ENCODE measurements at places on chromosomes 1 and 21.

DNA sequence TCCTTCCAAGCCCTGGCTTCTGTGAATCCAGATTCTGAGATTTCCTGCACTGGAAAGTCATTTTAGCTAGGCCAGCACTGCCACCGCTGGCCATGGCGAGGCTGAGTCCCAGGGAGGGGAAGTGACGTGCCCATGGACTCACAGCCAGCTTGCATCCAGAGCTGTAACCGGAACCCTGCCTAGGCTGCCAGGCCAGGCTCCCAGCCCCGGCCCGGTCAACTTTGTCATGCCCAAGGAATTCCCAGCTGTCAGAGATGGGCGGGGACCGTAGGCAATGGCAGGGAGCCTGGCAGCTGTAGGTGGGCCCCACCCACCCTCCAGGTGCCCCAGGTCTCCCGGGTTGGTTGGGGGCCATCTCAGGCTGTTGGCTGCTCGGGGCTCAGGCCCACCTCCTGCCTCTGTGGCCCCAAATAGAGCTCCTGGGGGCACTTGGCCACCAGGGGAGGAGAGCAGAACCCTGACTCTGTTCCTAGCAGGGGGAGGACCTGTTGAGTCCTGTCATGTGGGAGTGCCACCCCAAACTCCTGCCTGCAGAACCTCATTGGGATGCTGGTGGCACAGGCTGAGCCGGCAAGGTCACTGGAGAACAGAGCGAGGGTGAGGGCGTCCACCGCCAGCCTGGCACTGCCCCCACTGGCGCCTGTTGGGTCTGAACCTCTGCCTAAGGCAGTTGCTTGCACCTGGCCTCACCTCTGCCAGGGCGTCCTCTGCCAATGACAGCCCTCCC, 57.8 kb downstream of the FOXO6 start:
- peak; percentile 90 for DNase-seq

DNA sequence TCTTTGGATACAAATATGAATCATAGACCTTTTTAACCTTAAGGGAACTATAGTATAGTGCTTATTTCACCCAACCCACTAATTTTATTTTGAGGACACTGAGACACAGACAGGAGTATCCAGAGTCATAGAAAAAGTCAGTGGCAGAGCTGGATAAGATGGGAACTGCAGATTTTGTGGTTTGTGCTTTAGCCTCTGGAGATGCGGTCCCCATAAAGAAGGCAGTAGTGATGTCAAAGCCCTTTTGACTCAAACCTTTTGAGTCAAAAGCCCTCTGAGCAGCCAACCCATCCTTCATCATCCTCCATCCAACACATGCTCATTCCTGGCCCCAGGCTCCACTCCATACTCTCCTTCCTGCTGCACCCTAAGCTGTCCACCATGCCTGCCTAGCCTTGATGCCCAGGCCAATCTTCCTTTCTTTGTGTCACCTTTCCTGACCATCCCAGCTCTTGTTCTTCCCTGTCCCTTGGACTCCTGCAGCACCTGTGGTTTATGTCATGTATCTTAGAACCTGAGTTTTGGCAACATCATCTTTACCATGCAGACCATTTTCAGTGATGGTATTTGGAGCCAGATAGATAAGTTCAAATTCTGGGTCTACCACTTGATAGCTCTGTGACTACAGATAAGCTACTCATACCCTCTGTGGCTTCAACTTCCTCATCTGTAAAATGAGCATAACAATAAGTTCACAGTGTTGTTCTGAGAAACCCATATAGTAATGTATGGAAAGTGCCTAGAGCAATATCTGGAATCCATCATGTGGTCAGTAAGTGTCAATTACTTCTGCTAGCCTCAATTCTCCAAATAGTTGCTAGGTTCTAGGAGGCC, 20.1 kb downstream of the SLAMF1 start:
- no peak for DNase-seq

GRCh38 chr1:212862111-212862690, 4.1 kb downstream of the FLVCR1 start:
- DNase-seq, result no peak

GRCh38 chr1:232057217-232057895, 430.8 kb downstream of the DISC1 start:
- no peak for DNase-seq

DNA sequence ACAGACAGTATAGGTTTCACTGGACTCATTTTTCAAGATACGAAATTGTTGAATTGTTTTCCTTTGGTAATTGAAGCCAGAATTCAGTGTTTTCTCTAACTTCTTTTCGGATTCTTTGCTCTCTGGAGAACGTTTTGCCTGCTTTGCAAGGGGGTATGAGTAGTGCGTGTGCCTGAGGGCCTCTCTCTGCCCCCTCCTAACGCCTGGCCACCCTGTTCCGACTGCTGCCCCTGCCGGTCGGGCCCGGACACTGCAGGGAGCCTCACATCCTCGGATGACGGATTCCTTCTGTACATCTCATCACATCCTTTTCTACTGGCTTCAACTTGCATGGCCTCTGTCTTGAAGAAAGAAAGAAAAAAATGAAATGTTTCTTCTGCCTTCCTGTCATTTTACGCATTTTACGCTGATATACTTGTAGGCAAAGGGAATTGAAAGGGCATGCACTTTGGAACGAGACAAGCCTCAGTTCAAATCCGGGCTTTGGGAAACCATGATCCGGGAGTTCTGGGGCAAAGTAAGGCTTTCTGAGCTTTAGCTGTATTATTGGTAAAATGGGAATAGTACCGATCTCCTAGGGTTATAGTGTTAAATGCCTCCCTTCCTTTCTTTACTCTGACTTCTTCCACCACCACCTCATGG, 65.1 kb downstream of the DISC1 start:
- DNase-seq, result peak; percentile 56

- DNase-seq, result no peak
Observed at GRCh38 chr1:177913762-177914540, 55.9 kb downstream of the SEC16B start.

Measured in left cardiac atrium (tissue), 4 donors.